ENCODE measurements at places on chromosomes 2 and 18. TPM values are rescaled to one million over a fixed set of nuclear protein-coding genes. Genes with fewer than 3 reads are reported as not detected.

The IL1F10 gene
- total RNA-seq, result not detected

The ARHGAP25 gene
- total RNA-seq, result 11.2 TPM

The COL4A4 gene
- 4.6 TPM for total RNA-seq

The TMEM247 gene
- not detected for total RNA-seq

The SOX11 gene
- 0.40 TPM for total RNA-seq

The UBXN4 gene
- total RNA-seq, result 101 TPM

The TXNDC2 gene
- not detected for total RNA-seq

The BBS5 gene
- total RNA-seq, result 1.6 TPM

DNA sequence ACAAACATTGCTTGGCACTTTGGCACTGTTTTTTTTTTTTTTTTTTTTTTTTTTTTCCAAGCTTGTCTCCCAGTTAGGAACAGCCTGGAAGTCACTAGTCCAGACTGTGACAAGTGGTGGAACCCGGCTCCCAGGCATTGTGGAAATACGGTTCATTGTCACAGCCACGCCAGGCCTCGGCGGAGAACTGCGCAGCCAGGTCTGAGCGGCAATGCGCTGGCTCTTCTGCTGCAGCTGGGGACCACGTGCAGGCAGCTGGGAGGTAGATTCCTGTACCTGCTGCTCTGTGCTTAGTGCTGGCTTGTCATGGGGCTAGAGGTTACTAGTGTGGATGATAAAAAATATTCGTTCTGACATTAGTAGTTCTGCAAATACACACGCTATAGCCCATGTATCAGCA lies 5.0 kb downstream of the NTSR2 start:
- DNase-seq, result no peak

- DNase-seq, result no peak
Observed at GRCh38 chr2:38497670-38498037, 105.1 kb downstream of the HNRNPLL start.

GRCh38 chr2:56376699-56377665 lies 193.2 kb downstream of the CCDC85A start:
- no peak for DNase-seq

GRCh38 chr2:144518748-144519596 lies 947 bp downstream of the ZEB2 start:
- no peak for DNase-seq

DNA sequence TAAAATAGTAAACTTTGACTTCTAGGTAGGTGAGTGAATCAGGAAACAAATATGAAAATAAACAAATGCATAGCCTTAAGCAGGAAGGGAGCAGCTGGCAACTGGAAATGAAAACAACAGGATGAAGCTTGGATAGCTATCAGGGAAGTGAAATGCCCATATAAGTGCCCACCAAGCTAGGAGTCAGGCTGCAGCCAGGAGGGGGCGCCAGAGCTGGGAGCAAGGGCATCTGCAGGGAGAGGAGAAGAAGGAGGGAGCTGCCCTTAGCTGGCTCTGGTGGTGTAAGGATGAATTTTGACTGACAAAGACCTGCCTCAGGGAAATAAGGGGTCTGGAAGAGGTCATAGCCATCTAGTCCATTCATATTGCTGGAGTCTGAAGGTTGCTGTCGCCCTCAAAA lies 298.3 kb downstream of the TDRD15 start:
- peak; percentile 16 for DNase-seq

- peak; percentile 46 for DNase-seq
Observed at GRCh38 chr18:58041633-58042032, 2.4 kb upstream of the NEDD4L start.

DNA sequence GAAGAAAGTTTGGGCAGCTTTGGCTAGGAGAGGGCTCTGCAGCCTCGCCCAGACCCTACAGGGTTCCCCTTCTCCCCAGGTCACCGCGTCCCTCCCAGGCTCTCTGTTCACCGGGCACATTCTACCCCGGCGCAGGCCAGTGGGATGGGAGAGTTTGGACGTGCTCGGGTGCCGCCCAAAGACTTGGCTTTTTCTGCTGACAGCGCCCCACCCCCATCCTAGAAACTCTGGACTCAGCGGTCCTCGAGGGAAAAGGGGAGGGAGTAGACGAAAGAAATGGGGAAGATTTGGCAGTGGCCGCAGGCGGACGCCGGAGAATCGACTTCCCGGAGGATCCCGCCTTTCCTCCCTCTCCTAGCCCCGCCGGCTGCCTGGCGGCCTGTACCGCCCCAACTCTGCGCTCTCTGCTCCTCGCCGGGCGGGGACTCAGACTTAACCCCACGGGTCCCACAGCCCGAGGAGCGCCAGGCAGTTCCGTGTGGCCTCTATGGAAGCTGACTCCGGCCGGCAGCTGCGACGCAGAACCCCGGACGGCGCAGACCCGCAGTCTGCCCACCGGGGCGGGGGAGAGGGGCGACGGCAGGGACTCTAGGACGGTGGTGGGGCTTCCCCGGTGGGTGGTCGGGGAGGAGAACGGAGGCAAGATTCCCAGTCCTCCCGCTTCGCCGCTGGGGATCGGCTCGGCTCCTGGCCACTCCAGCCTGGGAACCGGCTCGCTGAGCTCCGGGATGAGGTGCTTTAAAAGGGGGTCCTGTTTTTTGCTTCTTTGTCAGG lies 863 bp upstream of the SIX2 start:
- DNase-seq, result peak; percentile 18

DNA sequence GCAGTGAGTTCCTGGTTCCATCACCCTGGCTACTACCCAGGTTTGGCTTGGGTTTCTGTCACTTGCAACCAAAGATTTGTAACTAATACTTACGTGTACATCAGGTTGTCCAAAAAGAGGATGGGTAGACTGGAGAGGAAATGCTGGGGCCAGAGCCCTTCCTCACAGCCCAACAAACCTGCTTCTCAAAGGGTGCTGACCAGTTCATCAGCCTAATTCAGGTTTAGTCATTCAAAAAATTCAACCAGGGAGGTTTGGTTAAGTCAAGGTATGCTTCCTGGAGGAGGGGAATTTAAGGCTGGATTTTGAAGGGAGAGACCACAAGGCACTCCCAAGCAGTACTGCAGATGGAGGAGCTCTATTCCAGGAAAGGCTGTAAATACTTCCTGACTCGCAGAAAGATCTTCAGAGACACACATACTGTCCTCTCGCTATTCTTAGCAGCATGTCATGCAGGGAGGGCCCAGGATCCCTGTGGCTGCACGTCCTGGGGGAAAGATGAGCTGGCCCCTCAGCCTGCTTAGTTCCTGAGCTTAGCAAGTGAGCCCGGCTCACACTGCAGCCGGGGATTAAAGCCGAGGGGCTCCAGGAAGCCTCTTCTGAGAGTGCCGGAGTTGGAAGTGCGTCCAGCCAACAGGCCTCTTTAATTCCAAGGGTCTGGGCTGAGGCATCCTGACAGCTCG lies 40.0 kb upstream of the BIN1 start:
- DNase-seq, result no peak

- no peak for DNase-seq
Observed at GRCh38 chr2:42401773-42402172, 40.8 kb upstream of the COX7A2L start.

DNA sequence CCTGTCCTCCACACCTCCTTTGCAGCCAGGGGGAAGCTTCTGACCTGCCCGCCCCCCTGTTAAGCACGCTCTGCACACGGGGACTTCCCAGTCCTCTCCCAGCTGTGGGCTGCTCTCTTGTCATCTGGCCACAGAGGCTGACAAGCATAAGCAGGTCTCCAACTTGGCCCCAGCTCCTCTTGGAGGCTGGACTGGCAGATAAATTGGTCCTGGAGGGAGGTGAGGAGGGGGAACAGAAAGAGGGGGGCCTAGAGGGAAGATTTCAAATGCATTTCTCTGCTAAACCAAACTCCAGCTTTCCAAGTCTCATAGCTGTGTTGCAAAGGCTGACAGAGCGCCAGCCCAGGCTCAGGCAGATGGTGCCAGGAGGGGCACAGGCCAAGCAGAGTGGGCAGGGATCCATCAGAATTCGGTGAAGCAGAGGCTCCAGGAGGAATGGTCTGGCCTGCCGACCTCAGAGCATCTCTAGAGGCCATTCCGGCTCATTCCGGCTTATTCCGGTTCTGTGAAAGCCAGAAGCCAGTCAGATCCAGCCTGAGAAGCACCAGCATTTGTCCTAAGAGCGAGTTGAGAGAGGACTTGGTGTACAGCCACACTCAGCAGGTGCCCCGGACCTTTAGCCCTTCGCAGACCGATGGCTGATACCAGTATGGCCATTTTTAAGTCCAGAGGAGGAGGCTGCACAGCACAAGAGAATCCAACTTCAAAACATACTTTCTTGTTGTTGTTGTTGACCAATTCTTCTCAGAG lies 508.9 kb upstream of the MYT1L start:
- DNase-seq, result no peak

DNA sequence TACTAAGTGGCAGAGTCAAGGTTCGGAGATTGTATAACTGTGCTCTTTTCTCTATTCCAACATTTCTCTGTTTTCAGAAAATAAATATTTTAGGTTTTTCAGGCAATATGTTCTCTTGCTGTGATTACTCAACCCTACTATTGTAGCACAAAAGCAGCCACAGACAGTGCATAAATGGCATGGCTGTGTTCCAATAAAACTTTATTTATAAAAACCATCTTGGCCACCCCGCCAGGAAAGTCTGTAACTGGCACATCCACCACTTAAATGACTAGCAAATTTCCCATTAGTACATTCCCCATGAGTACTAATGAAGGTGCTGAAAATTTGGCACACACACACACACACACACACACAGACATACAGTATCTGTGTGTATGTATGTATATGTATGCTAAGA lies 30.8 kb upstream of the PARD3B start:
- no peak for DNase-seq

GRCh38 chr18:78240101-78240500 lies 739.5 kb upstream of the SALL3 start:
- no peak for DNase-seq

GRCh38 chr2:239893236-239893515 lies 132.0 kb downstream of the NDUFA10 start:
- DNase-seq, result no peak

DNA sequence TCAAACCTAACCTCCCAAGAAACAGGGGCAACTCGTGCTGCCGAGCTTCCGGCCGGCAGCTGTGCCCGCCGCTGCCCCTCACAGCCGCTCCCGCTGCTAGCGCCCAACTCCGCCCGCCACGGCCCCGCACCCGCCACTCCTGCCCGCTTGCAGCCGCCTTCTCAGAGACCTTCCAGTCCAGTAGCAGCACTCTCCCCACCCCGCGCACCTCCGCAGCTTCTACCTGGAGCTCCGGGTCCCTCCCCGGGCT lies 722 bp upstream of the C2orf15 start:
- DNase-seq, result no peak

- peak; percentile 45 for DNase-seq
Observed at GRCh38 chr2:38720613-38721241, 30.4 kb downstream of the SRSF7 start.

GRCh38 chr2:120948662-120949011 lies 213.0 kb downstream of the GLI2 start:
- DNase-seq, result no peak

- DNase-seq, result no peak
Observed at GRCh38 chr2:72743481-72743880, 82.4 kb downstream of the EXOC6B start.

GRCh38 chr2:65016789-65017188 lies 27.6 kb downstream of the SLC1A4 start:
- no peak for DNase-seq

- no peak for DNase-seq
Observed at GRCh38 chr2:44053052-44053451, 57.3 kb upstream of the LRPPRC start.

DNA sequence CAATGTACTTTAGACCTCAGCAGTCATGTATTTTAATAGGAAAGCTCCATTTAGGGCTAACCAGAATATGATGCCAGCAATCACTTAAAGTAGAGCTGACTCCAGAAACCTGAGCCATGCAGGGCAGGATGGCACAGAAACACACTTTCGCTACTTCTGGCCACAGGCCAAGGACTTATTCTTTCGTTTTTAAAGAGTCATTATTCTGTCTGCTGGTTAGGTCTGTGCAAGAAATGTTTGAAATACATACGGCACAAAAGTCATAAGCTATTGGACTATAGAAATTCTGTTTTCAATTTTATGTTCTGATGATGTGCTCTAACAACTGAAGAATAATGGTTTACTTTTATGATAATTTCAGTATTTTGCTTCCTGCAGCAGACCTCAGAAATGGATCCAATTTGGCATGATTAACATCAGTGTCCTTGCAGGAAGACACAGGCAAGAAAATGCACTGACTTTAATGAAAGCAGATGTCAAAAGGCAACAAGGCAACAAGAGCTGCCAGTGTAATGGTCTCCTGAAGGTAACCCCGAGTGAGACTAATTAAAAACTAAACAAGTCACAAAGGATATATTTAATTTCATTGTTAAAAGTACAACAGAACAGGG lies 114.4 kb upstream of the CHRNA1 start:
- no peak for DNase-seq

- peak; percentile 40 for DNase-seq
Observed at GRCh38 chr2:100580367-100581276, 17.8 kb downstream of the PDCL3 start.

DNA sequence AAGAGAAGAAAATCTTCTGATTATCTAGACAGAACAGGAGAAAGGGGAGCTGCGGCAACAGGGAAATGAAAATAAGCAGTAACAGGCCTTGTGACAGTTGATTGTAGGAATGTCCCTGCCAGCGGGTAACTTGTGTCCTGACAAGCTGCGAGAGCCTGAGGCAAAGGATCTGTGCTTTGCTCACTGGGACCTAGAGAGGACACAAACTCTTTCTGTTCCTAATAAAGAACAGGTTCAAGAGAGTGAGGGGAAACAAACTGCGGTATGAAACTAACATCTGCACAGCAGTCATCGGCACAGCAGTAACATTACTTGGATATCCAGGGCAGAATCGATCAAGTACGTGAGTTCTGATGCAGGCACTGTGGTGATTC lies 103.7 kb upstream of the THOC1 start:
- no peak for DNase-seq

- no peak for DNase-seq
Observed at GRCh38 chr2:145691659-145692058, 1171.7 kb upstream of the ZEB2 start.

DNA sequence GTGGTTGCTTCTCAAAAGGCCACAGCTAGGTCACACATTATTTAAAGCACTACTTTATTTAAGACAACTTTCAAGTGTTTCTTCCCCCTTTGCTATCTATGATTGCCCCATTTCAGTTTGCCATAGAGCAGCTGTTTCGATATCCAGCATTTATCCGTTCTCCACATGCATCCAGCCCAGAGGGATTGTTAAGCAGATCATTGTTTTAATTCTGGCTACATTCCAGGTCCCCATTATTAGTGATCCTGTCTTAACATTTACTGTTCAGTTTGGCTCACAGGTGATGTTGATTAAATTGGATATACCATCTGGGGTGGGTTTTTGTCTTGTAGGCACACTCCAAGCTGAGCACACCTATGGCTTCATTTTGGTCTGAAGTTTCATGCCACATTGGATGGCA lies 638.7 kb downstream of the ZEB2 start:
- DNase-seq, result no peak

DNA sequence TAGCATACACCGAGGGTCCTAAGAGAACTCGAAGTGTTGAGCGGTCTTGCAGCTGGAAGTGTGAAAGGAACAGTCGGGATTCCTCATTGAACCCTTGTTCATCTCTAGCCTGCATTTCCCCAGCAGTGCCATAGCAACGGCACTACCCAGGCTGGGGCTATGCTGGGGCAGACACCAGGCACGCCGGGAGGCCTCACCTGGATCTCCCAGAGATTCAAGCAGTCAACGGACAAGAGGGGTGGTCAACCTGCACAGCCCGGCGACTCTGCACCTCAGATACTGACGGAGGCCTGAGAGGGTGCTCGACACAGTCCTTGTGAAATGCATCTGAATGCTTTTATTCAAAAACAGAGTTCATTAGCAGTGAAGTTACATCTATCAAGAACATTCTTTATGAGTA lies 604.2 kb downstream of the GALR1 start:
- DNase-seq, result no peak

All from transverse colon (tissue), 4 donors.